ENCODE measurements at places on chromosomes 7 and 10. TPM values are rescaled to one million over a fixed set of nuclear protein-coding genes. Genes with fewer than 3 reads are reported as not detected.

DNA sequence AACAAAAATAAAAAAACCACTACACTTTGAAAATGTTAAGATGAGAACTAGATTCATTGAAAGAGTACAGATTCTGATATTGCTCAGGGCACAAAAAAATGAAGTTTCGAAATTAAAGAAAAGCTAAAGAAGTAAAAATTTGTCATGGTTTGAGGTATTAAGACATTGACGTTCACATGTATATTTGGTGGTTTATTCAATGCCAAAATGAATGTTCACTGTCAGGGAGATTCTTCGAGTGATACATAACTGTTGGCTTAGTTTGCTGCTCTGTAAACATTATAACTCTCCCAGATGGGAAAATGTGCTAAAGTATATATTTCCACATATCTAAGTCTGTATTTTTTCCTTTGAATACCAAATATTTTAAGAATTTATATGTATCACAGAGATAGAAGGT lies 345.0 kb downstream of the SEMA3D start:
- no peak overlapping the region for H3K27ac ChIP-seq
- no peaks in the 10 kb centered on the region for H3K27me3 ChIP-seq

DNA sequence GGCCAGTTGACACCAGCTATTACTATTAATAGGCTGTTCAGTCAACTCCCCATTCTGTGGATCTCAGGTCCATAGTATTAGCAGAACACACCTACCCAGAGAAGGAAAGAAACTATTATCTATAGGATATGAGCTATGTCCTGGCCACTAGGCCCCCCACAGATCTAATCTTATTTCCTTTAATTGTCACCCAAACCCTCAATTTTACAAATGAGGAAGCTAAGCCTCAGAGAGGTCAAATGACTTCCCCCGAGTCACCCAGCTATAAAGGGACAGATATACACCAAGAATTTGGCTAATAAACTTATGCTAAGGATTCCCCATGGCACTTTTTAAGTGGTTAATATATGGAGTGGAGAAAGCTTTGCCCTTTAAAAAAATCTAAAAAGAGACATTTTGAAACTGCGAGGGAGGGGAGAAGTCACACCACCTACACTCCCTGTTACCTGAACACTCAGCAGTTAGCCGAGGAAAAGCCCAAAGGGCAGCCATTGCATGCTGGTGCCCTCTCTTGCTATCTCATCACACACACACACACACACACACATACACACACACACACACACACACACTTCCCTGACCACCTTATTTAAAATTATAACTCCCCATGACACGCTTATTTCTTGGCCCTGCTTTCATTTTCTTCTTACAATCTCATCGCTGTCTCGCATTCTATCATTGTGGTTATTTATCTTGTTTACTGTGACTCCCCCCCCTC lies 157.0 kb upstream of the ADO start:
- peaks cover 26% of the 10 kb centered on the region for H3K4me1 ChIP-seq
- H3K27me3 ChIP-seq: peaks cover 6% of the 10 kb centered on the region
- peak overlapping the region; percentile 22 for H3K4me3 ChIP-seq
- H3K36me3 ChIP-seq: no peaks in the 10 kb centered on the region

GRCh38 chr10:132785723-132786475 lies at the start of gene NKX6-2:
Gene NKX6-2, minus strand, starts transcription at chr10:132786147. Its CDS starts 199 bp downstream, at chr10:132785948.
- H3K4me1 ChIP-seq: peaks cover 2% of the 10 kb centered on the region
- H3K4me3 ChIP-seq: no peak within 1 kb of the TSS
- H3K27ac ChIP-seq: no peak within 1 kb of the TSS
- peaks cover 5% of the 10 kb centered on the region for H3K27me3 ChIP-seq

- H3K27me3 ChIP-seq: peaks cover 2% of the 10 kb centered on the region
- DNase-seq: no peak
- no peak overlapping the region for H3K27ac ChIP-seq
- H3K4me3 ChIP-seq: no peak overlapping the region
- no peaks in the 10 kb centered on the region for H3K4me1 ChIP-seq
- no peaks in the 10 kb centered on the region for H3K36me3 ChIP-seq
These were observed 11.3 kb downstream of the GDF2 start for GRCh38 chr10:47333532-47333931.

- H3K36me3 ChIP-seq: no peaks in the 10 kb centered on the region
- H3K27ac ChIP-seq: peak overlapping the region; percentile 92
- DNase-seq: no peak
- H3K4me1 ChIP-seq: peaks cover 23% of the 10 kb centered on the region
- H3K4me3 ChIP-seq: peak overlapping the region; percentile 80
These were observed 326 bp upstream of the PAPOLB start for GRCh38 chr7:4862156-4862555.

- DNase-seq: no peak
- peaks cover 2% of the 10 kb centered on the region for H3K27me3 ChIP-seq
- no peaks in the 10 kb centered on the region for H3K4me1 ChIP-seq
- no peaks in the 10 kb centered on the region for H3K36me3 ChIP-seq
- H3K4me3 ChIP-seq: no peak overlapping the region
These were observed 33.3 kb downstream of the CALML3 start for GRCh38 chr10:5557799-5558771.

- H3K27ac ChIP-seq: peak within 1 kb of the TSS; percentile 95
- DNase-seq: peak; percentile 65
- H3K4me1 ChIP-seq: peaks cover 49% of the 10 kb centered on the region
- peak within 1 kb of the TSS; percentile 94 for H3K4me3 ChIP-seq
- peaks cover 3% of the 10 kb centered on the region for H3K36me3 ChIP-seq
These were observed at the start of gene CARD11 for GRCh38 chr7:3043544-3044371. Gene CARD11, minus strand, starts transcription at chr7:3043867. Its CDS starts 85,361 bp downstream, at chr7:2958506.

DNA sequence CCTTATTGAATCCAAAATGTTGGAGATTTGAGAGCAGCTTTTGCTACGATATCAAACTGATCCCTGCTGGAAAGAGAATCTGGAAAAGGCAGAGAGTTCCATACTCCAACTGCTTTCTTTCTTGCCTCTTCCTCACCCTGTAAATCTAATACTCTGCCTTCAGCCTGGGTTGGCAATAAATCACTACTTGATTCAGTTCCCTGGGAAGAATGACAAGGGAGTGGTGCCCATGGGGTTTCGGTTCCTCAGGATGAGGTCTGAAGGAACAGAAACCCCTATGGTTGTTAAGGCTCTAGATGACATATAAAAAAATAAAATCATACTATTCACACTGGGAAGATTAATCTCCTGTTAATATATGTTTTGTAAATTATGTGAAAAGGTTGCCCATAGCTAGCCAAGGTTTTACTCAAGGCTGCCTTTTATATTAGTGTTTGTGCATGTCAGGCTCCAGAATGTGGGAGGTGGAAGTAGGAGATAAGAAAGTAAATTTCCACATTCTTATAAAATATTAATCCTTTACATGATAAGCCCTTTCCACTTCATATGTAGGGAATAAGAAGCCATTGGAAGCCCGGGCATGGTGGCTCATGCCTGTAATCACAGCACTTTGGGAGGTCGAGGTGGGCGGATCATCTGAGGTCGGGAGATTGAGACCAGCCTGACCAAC lies 106.2 kb upstream of the CACNA2D1 start:
- no peak for DNase-seq
- no peaks in the 10 kb centered on the region for H3K36me3 ChIP-seq
- H3K4me3 ChIP-seq: no peak overlapping the region

GRCh38 chr7:86848226-86848625 lies 204.5 kb downstream of the GRM3 start:
- no peaks in the 10 kb centered on the region for H3K4me1 ChIP-seq
- H3K4me3 ChIP-seq: no peak overlapping the region
- H3K36me3 ChIP-seq: no peaks in the 10 kb centered on the region
- no peak overlapping the region for H3K27ac ChIP-seq

GRCh38 chr7:155418941-155419755 lies 38.8 kb upstream of the EN2 start:
- H3K4me1 ChIP-seq: no peaks in the 10 kb centered on the region
- peaks cover 5% of the 10 kb centered on the region for H3K27me3 ChIP-seq
- H3K36me3 ChIP-seq: no peaks in the 10 kb centered on the region
- DNase-seq: no peak
- no peak overlapping the region for H3K4me3 ChIP-seq

GRCh38 chr10:86160890-86161585 lies 205.6 kb downstream of the GRID1 start:
- DNase-seq: no peak
- H3K27ac ChIP-seq: no peak overlapping the region
- H3K36me3 ChIP-seq: no peaks in the 10 kb centered on the region
- H3K4me1 ChIP-seq: no peaks in the 10 kb centered on the region
- no peaks in the 10 kb centered on the region for H3K27me3 ChIP-seq

DNA sequence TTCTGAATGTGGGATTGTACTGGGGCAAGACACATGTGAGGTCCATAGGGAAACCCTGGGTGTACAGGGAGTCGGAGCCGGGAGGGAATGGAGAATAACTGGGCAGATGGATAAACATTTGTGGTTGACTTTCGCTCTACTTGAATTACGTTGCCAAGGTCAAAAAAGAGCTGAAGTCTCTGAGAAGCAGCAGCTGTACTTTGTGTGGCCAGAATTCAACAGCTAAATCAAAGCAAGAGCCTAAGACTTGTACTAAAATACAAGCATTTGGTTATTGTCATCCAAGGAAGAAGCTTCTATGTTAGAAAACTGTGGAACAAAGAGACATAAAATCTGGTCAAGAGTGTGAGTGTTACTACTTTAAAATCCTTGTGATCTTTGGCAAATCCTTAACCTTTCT lies 457.2 kb downstream of the ARL4A start:
- DNase-seq: no peak
- H3K27ac ChIP-seq: no peak overlapping the region

GRCh38 chr7:50455658-50456057 lies 5.5 kb upstream of the FIGNL1 start:
- H3K4me3 ChIP-seq: no peak overlapping the region
- H3K27me3 ChIP-seq: peaks cover 12% of the 10 kb centered on the region
- no peaks in the 10 kb centered on the region for H3K36me3 ChIP-seq
- no peak for DNase-seq

CCM2 gene
- 60.4 TPM for polyA plus RNA-seq

PALS2 gene
- 7.2 TPM for polyA plus RNA-seq

OR2A14 gene
- not detected for polyA plus RNA-seq

EMX2 gene
- polyA plus RNA-seq: not detected

VIPR2 gene
- 0.41 TPM for polyA plus RNA-seq

ELFN1 gene
- not detected for polyA plus RNA-seq
